ENCODE measurements at places on chromosomes 3 and 15.

GRCh38 chr3:157240408-157240807 is 80.5 kb upstream of the CCNL1 start:
- DNase-seq, result no peak

DNA sequence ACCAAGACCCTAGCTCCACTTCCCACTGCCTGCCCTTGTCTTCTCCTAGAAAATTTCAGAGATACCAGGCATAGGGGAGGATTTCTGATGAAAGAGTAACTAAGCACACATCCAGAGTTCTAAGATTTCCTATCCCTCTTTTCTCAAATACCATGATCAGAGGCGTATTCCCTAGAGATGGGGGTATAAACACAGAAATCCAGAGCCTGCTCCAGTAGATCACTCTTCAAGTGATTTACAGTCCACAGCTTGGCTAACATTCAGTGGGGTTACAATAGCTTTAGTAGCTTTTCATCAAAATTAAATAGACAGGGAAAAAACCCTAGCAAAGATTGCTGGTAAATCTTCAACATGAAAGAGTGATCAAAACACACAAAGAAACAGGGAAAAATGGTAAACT is 800.7 kb upstream of the GRM7 start:
- DNase-seq, result no peak

DNA sequence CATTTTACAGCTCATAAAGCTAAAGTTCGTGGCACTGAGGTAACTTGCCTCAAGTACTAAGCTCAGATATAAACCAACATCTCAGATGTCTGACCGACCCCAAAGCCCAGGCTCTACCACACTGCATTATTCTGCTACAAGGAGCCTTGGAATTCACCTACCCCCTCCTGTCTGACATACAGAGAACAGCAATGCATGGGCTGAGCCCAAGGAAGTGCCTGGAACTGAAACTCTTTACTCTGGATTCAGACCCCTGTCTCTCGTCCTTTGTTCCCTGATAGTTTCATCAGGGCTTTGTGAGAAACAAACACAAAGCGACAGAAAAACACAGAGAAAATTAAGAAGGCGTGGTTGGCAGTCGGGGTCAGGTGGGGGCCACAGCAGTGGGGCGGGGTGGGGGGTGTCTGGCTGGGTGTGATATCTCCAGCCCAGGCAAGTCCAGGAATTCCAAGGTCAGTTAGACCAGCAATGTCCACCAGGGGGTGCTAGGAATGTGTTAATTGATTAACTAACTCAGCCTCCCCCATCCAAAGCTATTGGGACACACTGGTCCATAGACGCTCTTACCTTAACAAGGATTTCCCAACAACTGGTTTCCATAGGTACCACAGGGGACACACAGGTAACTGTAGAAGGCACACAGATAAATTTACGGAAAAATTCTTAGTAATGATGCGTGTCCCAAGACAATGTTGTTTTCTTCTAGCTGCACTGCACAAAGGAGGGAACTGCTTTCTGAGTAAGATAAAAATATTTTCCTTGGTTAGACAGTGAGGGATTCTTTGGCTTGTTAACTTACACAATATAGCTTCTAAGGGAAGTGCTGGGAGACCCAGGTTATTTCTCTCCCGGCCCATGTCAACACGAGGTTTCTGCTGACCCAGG is 18.8 kb upstream of the SSUH2 start:
- DNase-seq, result no peak

GRCh38 chr15:70504988-70505387 is 258.4 kb downstream of the UACA start:
- no peak for DNase-seq

DNA sequence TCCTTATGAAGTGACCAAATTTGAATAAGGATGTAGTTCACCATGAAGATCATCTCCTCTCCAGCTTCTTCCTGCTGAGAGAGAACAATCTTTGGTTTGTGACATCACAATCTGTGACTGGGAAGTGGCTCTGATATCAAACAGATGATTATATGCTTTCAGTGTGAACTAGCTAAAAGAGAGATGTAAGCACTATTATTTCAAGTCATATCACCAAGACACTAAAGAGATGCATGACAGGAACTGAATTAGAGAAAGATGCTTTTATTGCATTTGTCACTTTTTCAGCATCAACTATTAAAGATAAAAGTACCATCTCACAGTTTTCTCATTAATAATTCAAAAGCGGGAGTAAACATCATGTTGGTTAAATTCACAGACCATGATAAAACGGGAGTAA is 3.5 kb downstream of the CHRM5 start:
- no peak for DNase-seq

DNA sequence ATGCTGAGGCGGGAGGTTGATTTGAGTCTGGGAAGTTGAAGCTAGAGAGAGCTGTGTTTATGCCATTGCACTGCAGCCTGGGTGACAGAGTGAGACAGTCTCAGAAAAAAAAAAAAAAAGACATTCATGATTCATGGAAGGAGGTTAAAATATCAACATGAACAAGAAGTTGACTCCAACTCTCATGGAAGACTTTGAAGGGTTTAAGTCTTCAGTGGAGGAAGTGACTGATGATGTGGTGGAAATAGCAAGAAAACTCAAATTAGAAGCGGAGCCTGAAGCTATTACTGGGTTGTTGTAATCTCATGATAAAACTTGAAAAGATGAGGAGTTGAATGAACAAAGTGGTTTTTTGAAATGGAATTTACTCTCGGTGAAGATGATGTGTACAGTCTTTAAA is 491.8 kb downstream of the SQOR start:
- peak; percentile 13 for DNase-seq
